NCI-H524 treated with DMSO at 0.1 percent for 48 hours (cell line): ENCODE measurements at places on chromosomes 6 and 20.

- DNase-seq = no peak
Measured at GRCh38 chr6:18388271-18388670, 1.1 kb downstream of the RNF144B start.

DNA sequence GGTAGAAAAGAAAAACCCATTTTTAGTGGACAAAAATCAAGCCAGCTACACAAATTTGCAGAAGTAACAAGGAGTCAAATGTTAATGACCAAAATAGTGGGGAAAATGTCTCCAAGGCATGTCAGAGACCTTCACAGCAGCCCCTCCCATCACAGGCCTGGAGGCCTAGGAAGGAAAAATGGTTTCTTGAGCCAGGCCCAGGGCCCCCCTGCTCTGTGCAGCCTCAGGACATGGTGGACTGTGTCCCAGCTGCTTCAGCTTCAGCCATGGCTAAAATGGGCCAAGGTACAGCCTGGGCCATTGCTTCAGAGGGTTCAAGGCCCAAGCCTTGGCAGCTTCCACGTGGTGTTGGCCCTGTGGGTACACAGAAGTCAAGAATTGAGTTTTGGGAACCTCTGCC lies 82.5 kb upstream of the CLVS2 start:
- DNase-seq = no peak

GRCh38 chr6:2998998-2999617 lies 586 bp upstream of the NQO2 start:
- peak; percentile 36 for DNase-seq

DNA sequence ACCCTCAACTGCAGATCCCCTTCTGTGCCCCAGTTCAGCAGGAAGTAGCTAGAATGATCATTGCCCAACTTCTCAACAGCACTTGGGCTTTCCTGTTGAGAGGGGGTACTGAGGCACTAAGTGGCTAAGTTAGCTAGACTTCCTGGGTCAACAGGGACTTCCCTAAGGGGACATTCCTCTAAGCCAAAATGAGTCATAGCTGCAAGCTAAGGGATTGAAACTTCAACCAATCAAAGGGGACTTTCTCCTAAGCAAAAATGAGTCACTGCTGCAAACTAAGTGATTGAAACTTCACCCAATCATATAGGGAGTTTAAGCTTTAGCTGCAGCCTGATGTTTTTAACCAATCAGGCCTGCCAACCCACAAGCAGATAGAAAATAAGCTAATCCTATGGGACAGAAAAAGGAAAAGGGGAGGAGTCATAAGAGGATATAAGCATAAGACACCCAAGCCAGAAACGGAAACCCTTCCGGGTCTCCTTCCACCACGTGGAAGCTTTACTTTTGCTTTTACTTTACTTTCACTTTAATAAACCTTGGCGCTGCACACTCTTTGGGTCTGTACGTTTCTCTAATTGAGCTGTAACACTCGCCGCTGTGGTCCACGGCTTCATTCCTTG lies 659.0 kb upstream of the HS3ST5 start:
- DNase-seq = no peak

- DNase-seq = no peak
Measured at GRCh38 chr20:45873409-45874103, 7.5 kb upstream of the ZSWIM1 start.

DNA sequence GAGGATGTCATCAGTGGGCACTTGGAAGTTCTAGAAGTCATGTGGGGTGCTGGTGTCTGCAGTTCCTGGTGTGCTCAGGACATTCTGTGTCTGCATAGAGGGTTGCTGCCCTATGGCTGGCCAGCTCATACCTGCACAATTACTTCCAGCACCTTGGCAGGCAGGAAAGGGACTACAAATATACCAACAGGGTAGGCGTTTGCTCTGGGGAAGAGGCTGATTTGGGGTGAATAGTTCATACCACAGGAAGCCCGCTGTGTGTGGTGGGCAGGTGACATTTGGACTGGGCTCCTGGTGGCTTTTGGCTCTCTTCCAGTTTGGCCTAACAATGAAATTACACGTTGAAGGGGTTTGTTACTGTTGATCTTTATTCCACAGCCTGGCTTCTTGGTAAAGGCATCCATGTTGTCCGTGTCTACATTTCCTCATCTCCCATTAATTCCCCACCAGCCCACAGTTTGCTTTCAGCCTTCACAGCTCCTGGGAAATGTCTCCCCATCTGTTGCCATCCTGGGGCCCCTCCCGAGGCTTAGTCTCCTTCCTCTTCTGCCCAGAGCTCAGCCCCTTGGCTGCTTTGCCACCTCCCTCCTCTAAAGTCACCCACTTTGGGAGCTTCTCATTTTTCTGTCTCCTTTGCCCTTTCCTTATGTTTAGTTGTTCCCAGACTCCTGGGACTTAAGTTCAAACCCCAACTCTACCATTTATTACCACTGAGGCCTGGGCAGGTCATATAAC lies 88.1 kb downstream of the RSPH3 start:
- DNase-seq = no peak

- no peak for DNase-seq
Measured at GRCh38 chr20:41437836-41438235, 71.2 kb upstream of the EMILIN3 start.

GRCh38 chr20:63054681-63055240 lies 48.0 kb upstream of the BHLHE23 start:
- no peak for DNase-seq

- no peak for DNase-seq
Measured at GRCh38 chr6:24667378-24667803, 514 bp downstream of the ACOT13 start.

GRCh38 chr6:167590193-167590592 lies 236.5 kb upstream of the AFDN start:
- DNase-seq = no peak

GRCh38 chr20:63009988-63010769 lies 3.4 kb upstream of the BHLHE23 start:
- DNase-seq = no peak

- no peak for DNase-seq
Measured at GRCh38 chr6:143880412-143880811, 16.1 kb downstream of the ZC2HC1B start.

DNA sequence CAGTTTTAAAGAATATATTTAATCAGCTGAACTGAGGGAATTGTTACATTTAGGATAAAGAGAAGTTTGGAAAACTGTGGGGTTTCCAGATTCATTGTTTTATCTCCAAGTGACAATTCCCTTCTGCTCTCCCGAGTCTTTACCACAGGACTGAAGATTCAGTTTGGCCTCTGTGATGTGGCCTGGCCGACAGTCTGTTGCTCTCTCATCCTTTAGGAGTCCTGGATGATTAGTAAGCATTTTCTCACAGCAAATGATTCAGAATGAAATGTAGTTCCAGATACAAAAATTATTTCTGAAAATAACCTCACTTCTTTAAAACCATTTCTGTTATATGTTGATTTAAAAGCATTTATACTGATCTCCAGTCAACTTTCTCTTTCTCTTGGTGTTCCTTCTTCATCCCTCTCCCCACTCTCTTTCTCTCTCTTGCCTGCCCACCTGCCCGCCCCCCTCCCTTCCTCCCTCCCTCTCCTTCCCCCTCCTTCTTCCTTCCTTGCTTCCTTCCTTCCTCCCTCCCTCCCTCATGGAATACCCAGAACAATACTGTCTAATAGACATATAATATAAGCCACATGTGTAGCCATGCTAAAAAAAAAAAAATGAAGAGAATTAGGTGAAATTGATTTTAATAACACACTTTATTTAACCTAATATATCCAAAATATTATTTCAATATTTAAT lies 254.9 kb downstream of the PRL start:
- DNase-seq = no peak

GRCh38 chr6:72825315-72825911 lies 203.5 kb downstream of the KCNQ5 start:
- DNase-seq = no peak

GRCh38 chr6:108321253-108321747 lies 26.4 kb downstream of the AFG1L start:
- no peak for DNase-seq

DNA sequence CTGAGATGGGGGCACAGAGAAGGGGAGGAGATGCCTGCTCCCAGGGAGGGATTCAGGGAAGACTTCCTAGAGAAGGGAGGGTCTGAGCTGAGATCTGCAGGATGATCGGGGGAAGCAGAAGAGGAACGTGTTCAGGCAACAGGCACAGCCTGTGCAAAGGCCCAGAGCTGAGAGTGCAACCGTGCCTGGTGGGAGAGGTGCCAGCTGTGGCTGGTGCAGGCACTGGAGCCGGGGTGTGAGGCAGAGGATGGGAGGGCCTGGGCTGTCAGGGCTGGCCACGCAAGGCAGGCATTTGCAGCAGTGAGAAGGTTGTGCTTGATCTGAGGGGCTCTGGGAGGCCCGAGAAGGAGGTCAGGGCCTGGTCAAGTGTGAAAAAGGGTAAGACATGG lies 27.7 kb downstream of the PTGIS start:
- no peak for DNase-seq

- no peak for DNase-seq
Measured at GRCh38 chr6:75546381-75546780, 52.8 kb upstream of the FILIP1 start.

GRCh38 chr6:33954453-33954852 lies 150.7 kb upstream of the MLN start:
- DNase-seq = no peak

DNA sequence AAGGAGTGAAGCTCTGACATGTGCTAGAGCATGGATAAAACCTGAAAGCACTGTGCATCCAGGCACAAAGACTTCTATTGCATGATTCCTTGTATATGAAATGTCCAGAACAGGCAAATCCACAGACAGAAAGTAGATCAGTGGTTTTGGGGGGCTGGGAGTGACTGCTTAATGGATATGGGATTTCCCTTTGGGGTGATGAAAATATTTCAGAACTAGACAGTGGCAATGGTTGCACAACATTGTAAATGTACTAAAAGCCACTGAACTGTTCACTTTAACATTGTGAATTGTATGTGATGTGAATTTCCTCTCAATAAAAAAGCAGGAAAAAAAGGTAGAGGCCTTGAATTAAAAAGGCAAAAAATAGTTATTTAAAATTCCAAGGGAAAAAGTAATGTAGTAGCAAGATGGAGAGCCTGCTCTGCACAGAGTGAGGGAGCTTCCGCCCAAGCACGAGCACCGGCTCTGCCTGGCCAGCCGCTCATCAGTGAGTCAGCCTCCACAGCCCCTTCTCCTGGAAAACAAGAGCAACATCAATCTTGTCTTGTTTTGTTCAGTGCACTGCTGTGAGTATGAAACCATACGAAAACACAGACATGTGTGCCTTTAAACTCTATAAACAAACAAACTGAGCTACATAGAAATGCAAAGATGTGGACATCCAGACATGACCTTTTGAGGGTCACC lies 74.6 kb upstream of the THBS2 start:
- no peak for DNase-seq

- no peak for DNase-seq
Measured at GRCh38 chr6:151807513-151808370, at the start of gene ESR1. ESR1 (plus strand) TSS chr6:151807682; CDS start chr6:151807913, 231 bp downstream.

GRCh38 chr6:127420556-127420955 lies 38.6 kb downstream of the KIAA0408 start:
- DNase-seq = no peak

- DNase-seq = no peak
Measured at GRCh38 chr20:40970218-40970617, 58.4 kb upstream of the TOP1 start.

DNA sequence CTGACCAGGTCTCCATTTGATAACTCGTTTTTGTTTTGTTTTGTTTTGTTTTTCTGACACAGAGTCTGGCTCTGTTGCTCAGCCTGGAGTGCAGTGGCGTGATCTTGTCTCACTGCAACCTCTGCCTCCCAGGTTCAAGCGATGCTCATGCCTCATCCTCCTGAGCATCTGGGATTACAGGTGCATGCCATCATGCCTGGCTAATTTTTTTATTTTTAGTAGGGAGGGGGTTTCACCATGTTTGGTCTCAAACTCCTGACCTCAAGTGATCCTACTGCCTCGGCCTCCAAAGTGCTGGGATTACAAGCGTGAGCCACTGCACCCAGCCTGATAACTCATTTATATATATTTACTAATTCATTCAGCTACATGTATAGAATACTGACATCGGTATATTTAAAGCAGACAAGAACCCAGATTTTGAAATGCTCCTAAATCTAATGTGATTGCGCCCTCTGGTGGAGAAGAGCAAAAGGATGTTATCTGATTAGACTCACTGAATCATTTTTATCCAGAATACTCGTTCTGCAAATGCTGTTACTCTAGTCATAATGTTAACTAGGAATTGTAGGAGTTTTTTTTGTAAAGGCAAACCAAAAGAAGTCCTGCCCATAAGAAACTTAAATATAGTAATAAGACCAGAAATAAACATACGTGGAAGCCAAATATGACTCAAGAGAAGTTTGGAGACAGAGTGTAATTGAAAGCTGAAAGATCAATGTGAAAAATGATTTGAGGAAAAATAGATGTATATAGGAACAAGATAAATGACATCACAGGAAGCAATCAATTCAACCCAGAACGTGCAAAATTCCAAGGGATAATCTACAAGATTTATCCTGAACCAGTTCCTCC lies 5.3 kb upstream of the COL12A1 start:
- peak; percentile 28 for DNase-seq

DNA sequence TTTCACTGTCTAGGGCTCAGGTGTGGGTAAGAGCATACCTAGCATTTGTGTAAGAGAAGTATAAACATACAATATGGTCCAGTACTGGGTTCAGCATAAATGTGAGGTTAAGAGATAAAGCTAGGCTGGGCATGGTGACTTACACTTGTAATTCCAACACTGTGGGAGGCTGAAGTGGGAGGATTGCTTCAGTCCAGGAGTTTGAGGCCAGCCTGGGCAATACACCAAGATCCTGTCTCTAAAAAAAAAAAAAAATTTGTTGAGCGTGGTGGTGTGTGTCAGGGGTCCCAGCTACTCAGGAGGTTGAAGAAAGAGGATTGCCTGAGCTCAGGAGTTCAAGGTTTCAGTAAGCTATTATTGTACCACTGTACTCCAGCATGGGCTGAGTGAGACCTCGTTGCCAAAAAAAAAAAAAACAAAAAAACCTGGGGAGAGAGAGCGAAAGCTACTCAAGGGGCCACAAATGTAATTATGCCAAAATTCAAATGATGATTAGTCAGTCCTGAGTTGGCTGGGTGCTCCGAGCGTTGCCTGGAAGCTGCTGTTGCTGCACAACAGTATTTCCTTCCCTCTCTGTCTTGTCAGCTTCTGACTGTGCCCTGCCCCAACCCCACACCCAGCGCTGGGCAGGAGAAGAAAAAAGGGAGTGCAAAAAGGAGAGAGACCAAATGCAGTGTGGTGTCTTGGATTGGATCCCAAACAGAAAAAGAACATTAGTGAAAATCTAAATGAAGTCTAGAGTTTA lies 24.0 kb downstream of the CMTR1 start:
- DNase-seq = no peak
